T47D (cell line): ENCODE measurements at places on chromosomes 3 and 15.

- no peak for DNase-seq
Measured at GRCh38 chr15:49103002-49103401, 52.4 kb downstream of the COPS2 start.

GRCh38 chr3:87732294-87732693, 326.5 kb downstream of the CGGBP1 start:
- no peak for DNase-seq

DNA sequence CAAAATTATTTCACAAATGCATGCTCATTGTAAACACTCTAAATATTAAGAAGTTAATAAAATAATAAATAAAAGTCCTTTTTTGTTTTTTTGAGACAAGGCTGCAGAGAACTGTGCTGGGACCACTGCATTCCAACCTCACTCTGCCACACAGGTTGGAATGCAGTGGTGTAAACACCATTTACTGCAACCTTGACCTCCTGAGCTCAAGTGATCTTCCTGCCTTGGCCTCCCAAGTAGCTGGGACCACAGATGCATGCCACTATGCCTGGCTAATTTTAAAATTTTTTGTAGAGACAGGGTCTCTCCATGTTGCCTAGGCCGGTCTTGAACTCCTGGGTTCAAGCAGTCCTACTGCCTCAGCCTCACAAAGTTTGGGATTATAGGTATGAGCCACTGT, 578.4 kb downstream of the ZIC1 start:
- DNase-seq = no peak

DNA sequence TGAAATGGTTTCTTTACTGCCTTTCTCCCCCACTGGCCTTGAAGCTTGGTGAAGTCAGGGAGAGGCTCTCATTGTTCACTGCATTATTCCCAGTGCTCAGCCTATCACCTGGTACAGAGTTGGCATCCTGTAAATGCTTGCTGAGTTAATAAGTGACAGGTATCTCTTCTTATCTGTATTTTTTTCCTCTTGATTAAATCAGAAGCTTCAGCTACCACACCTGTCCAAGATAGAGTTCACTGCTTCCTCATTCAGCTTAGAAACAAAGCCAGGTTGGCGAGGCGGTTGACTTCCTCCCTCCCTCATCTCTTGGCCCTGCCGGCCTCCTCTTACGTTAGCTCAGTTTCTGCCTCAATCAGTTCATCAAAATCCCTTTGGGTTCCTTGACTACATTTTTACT, 142.8 kb downstream of the LIPC start:
- no peak for DNase-seq

- DNase-seq = no peak
Measured at GRCh38 chr15:78061963-78062427, 15.5 kb downstream of the TBC1D2B start.

GRCh38 chr3:50559702-50560101, 7.8 kb downstream of the C3orf18 start:
- peak; percentile 25 for DNase-seq

DNA sequence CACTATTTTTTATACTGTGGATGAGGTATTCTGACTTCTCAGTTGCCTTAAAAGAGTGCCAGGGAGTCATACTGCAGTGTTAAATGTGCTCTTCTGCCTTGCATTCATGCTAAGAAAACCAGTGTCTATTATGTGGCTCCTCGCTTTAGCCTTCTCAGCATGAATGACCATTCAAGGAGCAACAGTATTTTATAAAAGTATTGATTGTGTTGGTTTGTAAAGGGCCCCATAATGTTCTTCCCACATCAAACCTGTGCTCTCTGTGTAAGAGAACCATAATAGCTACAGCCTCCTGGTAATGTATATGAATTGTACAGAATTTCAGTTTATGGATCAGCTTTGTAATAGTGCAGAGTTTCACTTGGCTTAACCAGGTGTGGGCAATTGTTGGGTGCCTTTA, 316.4 kb downstream of the CNTN4 start:
- no peak for DNase-seq

DNA sequence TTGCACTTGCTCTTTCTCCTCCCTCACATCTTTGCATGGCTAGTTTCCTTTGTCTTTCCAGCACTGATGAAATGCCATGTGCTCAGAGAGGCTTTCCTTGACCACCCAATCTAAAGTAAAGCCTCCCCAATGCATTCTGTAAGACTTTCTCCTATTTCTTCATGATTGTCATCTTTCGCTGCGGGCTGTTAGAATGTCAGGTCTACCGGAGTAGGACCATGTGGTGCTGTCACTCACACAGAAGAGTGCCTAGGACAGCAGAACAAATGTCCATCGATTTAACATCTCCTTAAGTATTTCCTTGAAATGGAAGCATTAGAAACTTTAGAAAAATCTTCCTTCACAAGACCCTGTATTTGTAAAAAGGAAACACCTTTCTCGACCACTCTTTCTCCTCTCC, 99.9 kb upstream of the TMC3 start:
- DNase-seq = no peak

GRCh38 chr15:41812820-41813375, 15.0 kb upstream of the JMJD7 start:
- no peak for DNase-seq

GRCh38 chr3:109178708-109179107, 42.2 kb downstream of the C3orf85 start:
- no peak for DNase-seq

GRCh38 chr3:66211779-66212178, 9.0 kb upstream of the SLC25A26 start:
- DNase-seq = no peak

- peak; percentile 75 for DNase-seq
Measured at GRCh38 chr3:185549122-185549521, 3.3 kb downstream of the LIPH start.

DNA sequence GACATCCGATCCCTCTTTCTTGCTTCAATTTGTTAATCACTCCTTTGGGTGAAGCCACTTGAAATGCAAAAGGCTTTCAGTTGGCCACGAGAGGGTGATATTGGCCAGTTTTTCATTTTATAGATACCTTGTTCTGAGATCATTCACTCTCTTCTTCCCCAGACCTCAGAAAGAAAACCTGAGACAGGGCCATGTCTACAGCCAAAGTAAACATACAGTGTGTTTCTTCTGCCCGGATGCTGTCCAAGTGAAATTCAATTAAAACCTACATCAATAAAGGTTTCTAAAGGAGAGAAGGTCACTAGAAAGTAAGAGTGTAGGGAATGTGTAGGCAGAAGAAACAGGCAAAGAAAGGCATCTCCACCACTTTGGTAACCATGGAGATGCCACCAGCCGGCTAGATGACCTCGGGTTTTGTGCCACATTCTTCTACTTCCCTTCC, 39.5 kb upstream of the FMN1 start:
- DNase-seq = peak; percentile 70

- DNase-seq = peak; percentile 43
Measured at GRCh38 chr15:85380812-85381642, 624 bp downstream of the AKAP13 start.

DNA sequence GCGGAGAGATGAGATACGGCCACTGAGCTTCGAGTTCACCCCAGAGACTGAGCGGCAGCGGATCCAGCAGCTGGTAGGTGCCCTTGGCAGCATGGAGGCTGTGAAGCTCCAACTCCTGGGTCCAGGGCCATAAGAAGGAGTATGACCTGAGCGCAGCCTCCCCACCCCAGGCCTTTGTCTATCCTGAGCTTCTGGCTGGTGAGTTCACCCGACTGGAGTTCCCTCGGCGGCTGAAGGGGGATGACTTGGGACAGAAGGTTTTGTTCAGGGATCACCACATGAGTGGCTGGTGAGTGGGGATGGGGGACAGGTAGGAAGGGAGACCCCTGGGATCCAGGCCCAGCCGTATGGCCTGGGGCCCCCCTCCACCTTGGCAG, 2.6 kb downstream of the PPM1M start:
- DNase-seq = no peak

DNA sequence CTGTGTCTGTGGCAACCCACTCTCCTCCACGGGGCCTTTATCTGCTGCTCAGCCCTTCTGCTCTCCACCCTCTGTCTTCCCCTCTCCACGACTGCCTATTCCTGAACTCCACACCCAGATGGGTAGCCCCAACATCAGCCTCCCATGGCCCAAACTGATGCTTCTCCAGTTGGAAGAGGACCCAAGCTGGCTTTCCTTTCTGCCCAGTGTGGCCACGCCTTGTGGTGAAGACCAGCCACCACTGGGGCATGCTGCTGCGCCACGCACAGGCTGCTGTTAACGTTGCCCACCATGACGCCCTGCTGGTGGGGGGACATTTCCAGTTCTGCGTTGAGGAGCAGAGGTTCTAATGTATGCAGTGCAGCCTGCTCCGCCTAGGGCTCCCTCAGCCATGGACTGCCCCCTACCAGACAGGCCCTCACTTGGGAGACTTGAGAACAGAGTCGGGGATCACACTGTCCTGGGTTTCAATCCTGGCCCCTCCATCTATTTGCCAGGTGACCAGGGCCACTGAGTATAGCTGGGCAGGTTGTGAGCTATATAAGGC, 26.9 kb downstream of the CFAP100 start:
- no peak for DNase-seq

DNA sequence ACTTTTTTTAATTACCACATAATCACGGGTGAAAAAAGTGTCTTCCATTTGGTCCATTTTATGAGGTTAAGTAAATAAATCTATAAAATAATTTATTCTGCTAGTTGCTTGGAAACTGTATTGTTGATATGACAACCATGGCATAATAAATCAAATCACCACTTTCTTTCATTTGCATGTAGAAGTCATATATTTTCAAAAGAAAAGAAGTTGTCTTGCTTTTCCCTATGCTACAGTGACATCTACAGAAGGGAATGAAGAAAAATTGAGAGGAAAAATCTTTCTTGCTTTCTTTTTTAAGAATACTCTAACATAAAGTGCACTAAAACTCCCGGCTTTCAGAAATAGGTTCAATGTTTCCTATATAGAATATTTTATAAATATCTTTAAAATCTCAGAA, 228.5 kb downstream of the ZBBX start:
- DNase-seq = peak; percentile 32

- no peak for DNase-seq
Measured at GRCh38 chr3:76495216-76495615, 544.7 kb upstream of the ROBO2 start.

- no peak for DNase-seq
Measured at GRCh38 chr3:147705651-147706051, 296.5 kb downstream of the ZIC1 start.

DNA sequence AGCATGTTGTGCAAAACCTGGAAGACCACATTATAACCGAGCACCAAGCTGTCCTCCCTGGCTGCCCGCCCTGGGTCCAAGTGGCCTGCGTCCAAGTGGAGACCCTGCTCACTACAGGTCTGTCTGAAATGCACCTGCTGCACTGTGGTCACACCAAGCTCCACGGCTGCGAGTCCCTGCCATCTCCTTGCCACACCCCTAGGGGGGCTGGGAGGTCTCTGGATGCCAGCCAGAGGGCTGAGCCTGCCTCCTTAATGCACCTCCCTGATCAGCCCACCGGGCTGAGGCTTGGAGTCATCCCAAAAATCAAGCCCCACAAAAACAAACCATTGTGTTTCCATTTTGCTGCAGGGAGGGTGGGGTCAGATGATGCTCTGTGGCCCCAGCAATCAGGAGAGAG, 187.1 kb downstream of the MEGF11 start:
- DNase-seq = no peak

- DNase-seq = no peak
Measured at GRCh38 chr3:149381173-149382100, 4.0 kb upstream of the TM4SF1 start.

- DNase-seq = no peak
Measured at GRCh38 chr3:74173090-74173489, 441.4 kb downstream of the CNTN3 start.

- DNase-seq = no peak
Measured at GRCh38 chr15:52417521-52417920, 111.2 kb downstream of the MYO5A start.

- DNase-seq = peak; percentile 28
Measured at GRCh38 chr15:88701561-88702095, 62.8 kb downstream of the ISG20 start.

GRCh38 chr3:159910991-159911663, 77.5 kb upstream of the IL12A start:
- DNase-seq = no peak

GRCh38 chr15:80789296-80789695, 10.1 kb downstream of the CEMIP start:
- no peak for DNase-seq

GRCh38 chr15:89587955-89588354, 12.7 kb downstream of the TICRR start:
- DNase-seq = no peak

GRCh38 chr3:11384074-11384473, 111.9 kb downstream of the ATG7 start:
- DNase-seq = no peak

- DNase-seq = no peak
Measured at GRCh38 chr3:46299608-46300460, 54.1 kb upstream of the CCR2 start.

GRCh38 chr3:152443212-152444023, 174.7 kb downstream of the MBNL1 start:
- no peak for DNase-seq

DNA sequence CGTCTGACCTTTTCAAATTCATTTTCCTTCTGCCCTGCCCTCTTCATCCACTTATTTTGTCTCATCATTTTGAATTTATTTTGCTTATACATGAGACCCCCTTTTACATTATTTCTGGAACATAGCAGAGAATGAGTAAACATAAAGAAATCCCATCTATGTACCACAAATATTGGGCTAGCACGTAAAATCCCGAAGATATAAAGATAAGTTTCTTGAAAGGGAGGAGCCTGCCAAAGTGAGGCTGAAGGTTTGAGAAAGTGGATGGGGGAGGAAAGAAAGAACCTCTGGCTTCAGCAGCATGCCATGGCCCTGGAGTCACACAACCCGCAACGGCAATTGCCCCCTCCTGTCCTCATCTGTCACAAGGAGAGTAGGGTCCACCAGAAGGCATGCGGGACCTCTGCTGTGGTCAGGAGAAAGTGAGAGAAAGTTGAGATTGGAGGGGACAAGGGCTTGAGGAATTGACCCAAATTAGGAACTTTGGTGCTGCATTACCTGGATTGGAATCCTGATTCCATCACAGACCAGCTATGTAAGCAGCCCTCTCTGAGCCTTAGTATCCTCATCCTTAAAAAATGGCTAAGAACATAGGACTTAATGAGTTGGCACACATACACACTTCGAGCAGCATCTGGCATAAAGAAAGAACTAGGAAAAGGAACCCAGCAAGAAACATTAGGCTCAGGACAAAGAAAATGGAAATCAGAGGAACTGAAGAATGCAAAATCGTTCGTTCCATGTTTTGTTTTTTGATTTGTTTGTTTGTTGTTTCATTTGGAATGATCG, 53.7 kb upstream of the GYG1 start:
- DNase-seq = no peak
